ENCODE measurements at places on chromosomes 12 and 14.

GRCh38 chr12:113058553-113058952 is 2.0 kb downstream of the DTX1 start:
- DNase-seq = no peak

DNA sequence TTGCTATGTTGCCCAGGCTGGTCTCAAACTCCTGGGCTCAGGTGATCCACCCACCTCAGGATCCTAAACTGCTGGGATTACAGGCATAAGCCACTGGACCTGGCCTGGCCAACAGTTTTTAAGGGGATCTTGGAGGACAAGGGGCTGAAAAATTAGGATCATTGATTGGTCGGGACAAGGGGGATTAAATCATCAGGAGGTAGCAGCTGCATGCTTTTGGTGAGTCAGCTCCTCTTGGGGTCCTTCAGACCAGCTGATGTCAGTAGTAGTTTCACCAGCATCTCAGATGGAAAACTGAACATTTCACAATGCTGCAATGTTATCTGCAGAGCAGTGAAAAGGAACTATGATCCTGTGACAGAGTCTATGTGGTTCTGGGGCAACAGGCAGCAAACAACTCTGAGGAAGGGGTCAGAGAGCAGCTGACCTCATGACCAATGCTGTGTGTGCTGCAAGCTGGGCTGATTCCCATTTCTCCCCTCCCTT is 6.3 kb downstream of the LRRC74A start:
- DNase-seq = no peak

GRCh38 chr14:45156067-45156466 is 20.3 kb downstream of the FANCM start:
- DNase-seq = no peak

DNA sequence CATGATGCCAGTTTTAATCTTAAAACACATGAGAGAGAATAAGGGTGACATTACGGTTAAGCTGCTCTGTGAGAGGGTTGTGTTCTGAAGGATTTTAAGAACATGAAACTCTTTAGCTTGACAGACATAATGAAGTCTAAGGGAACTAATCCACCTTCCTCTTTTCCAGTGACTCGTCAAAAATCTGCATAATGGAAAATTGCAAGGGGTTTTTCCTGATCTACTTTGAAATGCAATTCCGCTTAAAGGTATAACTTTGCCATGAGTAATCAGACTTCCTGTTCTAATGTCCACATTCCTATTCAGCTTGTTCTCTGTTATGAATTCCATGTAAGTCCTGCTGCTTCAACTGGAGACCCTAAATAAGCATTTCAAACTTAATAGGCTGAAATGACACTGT is at the start of gene ZNF705A:
ZNF705A (plus strand) TSS at position 171 of the 400 bp plus-strand sequence. CDS start 15,611 bp downstream, outside the sequence.
- DNase-seq = no peak

GRCh38 chr12:68759852-68760251 is 13.9 kb downstream of the SLC35E3 start:
- no peak for DNase-seq

DNA sequence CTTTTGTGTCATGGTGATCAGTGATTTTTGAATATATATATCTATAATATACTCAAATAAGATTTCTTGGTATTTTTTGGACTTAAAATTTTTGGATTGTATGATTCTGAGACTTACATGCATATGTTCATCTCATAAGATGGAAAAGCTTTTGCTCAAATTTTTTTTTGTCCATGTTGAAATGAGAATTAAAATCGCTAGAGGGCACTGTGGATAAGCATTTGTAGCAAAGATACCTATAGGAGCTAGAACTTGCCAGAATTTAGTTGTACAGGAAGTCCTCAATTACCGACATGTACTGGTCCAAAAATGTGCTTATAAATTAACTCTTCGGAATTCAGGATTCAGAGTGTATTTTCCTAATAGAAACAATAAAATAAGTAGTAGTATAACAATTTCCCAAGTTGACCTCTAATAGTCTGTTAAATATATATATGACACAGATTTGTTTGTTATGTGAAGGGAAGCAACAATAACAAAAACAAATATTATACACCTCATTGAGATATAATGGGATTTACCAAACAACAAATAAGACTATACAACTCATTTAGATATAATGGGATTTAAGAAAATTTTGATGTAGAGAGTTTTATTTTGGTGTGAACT is 179.6 kb downstream of the TMEM117 start:
- DNase-seq = no peak
